GM13976 (cell line): ENCODE measurements at places on chromosomes 1 and 21.
A peak's percentile ranks its signal among the peaks of the same experiment; 100 is the strongest.

DNA sequence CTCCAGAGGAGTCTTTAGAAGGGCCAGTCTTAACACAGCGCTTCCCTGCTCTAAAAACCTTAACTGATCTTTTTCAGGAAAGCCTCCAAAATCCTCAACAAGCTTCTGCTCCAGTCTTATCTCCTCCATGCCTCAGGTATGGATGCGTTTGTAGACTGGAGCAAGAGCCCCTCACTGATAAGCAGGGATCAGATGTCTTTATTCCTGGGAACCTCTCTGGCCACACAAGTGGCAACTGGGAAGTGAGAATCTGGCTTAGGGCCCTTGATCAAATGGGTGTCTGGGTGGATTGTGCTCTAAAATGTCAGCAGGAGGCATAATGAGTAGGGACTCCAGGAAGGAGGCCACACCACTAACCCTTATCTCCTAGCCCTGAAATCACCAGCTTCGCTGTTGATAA is 1.4 kb downstream of the ZBTB8A start:
- no peak for DNase-seq

DNA sequence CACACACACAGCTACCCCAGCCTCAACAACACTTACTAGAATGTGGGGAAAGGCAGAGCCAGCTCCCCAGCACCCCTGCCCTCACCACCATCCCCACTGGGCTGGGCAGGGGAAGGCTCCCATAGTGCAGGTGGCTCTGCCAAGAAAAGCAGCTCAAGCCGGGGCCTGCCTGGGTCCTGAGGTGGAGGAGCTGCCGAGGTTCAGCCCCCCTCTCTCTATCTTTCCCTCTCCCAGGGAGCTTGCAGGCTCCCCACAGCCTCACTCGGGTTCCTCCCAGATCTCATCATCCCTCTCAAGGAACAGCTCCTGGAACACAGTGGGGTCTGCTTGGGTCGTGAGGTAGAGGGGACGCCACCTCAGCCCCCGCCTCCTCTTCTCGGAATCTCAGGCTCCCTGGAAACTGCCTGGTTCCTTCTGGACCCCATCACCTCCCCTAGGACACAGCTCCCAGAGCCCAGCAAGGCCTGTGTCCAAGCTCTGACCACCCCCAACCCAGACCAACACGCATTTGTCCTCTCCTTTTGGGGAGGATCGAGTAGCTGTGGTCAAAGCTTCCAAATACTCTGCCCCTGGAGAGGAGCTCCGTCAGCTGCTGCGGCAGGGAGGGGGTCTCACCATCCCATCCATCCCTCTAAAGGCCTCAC is 704 bp downstream of the S100A16 start:
- DNase-seq, result peak; percentile 26

DNA sequence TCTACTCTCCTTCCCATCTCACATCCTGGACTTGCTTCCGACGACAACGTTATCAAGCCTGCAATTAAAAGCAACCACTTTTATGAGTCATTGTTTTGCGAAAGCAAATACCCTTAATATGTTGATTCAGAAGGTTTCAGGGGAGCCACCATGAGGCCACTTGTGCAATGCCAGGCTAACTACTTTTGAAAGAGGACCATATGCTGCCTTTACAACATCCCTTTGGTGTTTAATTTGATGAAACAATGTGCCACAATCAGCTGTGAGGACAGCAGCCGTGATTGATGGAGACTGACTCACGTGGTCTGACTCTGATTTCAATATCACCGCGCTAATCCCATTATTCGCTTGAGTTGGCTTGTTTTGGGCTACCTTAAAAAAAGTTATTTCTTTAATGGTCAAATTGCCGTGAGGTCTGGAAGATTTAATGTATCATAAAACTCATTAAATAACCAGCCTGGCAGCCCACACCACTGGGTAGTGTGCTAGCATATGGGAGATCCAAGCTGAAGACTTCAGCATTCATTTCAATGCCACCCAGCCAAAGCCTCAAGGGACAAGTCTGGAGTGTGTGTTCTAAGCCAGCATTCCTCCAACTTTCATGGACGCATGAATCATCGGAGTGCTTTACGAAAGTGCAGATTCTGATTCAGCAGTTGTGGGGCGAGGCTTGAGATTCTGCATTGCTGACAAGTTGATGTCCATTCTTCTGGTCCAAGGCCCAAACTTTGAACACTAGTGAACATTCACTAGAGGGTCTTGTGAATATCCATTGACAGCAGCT is 73.3 kb upstream of the PAXBP1 start:
- DNase-seq, result no peak

GRCh38 chr1:226429858-226430715 is 22.2 kb upstream of the PARP1 start:
- no peak for DNase-seq

DNA sequence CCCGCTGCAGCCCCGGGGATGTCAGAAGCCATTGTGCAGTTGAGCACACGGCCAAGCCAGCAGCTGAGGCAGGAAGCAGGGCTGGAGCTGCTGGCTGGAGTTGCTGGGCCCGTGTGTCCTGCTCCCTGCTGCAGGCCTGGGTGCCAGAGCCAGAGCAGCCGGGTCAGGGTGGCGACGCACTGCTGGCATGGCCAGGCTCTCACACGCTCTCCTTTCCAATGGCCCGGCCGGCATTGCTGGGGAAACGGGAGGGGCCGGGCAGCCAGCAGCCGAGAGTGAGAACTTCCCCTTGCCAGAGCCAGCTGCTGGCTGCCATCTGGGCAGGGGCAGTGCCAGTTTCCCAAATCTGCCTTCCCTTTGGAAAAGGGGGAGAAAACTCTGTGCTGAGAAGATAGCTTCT is 82.4 kb upstream of the PROX1 start:
- no peak for DNase-seq
